ENCODE measurements at places on chromosomes 4 and X. TPM values are rescaled to one million over a fixed set of nuclear protein-coding genes. Genes with fewer than 3 reads are reported as not detected.
A peak's percentile ranks its signal among the peaks of the same experiment; 100 is the strongest.

- no peak overlapping the region for H3K27ac ChIP-seq
- DNase-seq, result peak; percentile 6
- peaks cover 4% of the 10 kb centered on the region for H3K4me1 ChIP-seq
- no peaks in the 10 kb centered on the region for H3K27me3 ChIP-seq
- H3K4me3 ChIP-seq, result no peak overlapping the region
Measured at GRCh38 chrX:104370089-104370488, 115.4 kb upstream of the ESX1 start.

GRCh38 chr4:47791965-47792364 lies 45.9 kb downstream of the CORIN start:
- H3K27ac ChIP-seq, result no peak overlapping the region
- no peak for DNase-seq
- no peak overlapping the region for H3K4me3 ChIP-seq

DNA sequence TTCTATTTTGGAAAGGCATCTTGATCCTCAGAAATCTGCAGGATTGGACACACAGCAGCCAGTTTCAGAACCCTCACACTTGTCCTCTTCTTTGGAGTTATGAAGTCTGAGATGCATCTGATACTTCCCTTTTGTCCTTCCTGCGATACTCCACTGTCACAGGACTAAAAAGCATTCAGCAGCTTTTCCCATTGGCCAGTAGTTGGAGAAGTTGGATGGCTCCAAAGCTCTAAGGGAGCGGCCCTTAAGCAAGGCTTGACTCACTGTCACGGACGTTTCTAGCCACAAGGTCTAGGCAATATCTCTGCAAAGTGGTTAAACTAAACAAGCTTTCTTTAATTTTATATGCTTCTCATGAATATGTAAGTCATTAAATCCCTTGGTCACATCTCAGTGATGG lies 417.0 kb downstream of the AFF2 start:
- H3K36me3 ChIP-seq, result no peaks in the 10 kb centered on the region
- H3K27me3 ChIP-seq, result no peaks in the 10 kb centered on the region
- DNase-seq, result no peak

DNA sequence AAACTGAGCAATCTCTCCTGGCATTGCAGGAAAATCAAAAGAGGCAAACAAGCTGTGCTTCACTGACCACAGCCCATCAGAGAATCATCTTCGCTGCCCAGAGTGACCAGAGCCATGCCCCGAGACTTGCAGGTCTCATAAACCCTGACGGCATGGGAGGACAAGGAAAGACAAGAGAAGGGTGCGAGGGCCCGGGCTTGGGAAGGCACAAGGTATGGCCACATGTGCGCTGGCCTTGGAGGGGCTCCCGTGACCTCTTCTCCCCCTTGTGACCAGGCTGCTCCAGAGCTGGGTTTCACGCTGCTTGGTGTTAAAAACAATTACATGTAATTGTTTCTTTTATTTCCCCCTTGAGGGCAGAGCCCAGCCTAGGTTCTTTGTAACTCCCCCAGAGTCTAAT lies 20.8 kb downstream of the DCTD start:
- no peak overlapping the region for H3K27ac ChIP-seq
- H3K4me1 ChIP-seq, result no peaks in the 10 kb centered on the region
- no peak for DNase-seq
- H3K36me3 ChIP-seq, result peaks cover 9% of the 10 kb centered on the region

GRCh38 chr4:114028071-114028470 lies 48.6 kb upstream of the ARSJ start:
- H3K4me1 ChIP-seq, result no peaks in the 10 kb centered on the region
- H3K36me3 ChIP-seq, result no peaks in the 10 kb centered on the region
- DNase-seq, result no peak
- no peak overlapping the region for H3K27ac ChIP-seq
- no peaks in the 10 kb centered on the region for H3K27me3 ChIP-seq
- no peak overlapping the region for H3K4me3 ChIP-seq

GRCh38 chr4:41160012-41160789 lies 54.1 kb downstream of the APBB2 start:
- no peak overlapping the region for H3K4me3 ChIP-seq
- no peaks in the 10 kb centered on the region for H3K4me1 ChIP-seq
- no peak for DNase-seq

DNA sequence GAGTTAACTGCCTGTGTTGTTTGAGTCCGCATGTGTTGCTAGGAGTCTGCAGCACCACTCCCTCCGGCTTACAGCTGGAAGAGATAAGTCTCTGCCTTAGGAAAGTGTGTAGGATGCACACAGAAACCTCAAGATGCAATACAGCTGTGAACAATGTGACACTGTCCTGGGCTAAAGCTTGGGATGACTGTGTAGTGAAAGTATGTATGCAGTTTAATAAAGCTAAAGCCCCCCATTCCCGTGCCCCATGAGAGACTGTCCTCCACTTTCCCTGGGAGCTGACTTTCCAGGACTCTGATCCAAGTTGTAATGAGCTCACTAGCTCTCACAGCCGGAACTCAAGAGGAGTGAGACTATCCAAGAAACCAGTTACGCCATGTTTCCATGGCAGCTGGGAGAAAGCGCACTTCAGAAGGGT lies 156.6 kb upstream of the FTHL17 start:
- DNase-seq, result no peak
- H3K27ac ChIP-seq, result no peak overlapping the region
- peaks cover 15% of the 10 kb centered on the region for H3K4me1 ChIP-seq

DNA sequence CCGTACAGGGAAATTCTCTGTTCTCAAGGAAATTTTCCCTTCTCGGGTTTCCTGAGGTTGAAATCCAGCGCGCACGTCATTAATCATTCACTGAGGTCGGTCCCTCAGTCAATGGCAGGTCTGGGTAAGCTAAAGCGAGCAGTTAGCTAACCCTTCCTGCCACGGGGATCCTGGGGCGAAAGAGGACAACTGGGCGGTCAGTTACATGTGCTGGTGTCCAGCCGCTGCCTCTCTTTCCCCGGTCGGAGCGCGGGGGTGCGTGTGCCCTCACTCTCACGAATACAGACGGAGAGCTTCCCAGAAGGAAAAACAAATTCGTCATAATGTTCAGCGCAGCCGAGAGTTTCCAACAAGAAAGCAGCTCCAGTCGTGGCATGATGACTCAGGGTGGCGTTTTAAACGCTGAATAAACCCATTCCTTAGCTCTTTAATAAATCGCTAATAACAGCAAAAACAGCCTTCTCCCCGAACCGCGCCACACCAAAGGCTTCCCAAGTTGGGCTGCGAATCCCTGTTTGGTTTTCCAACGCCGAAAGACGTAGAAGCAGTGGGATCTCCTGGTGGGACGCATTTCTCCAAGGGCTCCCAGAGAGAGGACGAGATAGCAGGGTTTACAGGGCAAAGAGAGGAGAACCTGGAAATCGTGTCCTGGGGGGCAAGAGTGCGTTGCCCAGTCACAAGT lies 752 bp upstream of the FGF5 start:
- peak; percentile 38 for DNase-seq
- H3K4me3 ChIP-seq, result peak overlapping the region; percentile 55
- H3K4me1 ChIP-seq, result peaks cover 24% of the 10 kb centered on the region

DNA sequence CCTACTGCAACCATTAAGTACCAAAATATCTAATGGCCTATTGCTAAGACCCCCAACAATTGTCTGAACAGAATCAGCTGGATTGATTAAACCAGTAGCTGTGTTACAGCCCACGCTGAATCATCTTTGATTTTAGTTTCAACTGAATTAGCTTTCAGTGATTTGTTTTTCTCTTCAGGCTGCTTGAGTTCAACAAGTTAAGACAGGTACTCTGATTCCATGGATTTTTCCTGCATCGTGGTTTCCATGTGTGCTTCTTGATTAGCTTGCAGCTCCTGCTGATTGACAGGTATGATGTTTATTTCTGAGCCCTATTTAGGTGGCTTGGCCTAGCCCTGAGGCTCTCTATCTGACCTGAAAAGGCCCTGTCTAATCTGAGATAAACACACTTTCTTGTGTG lies 91.3 kb downstream of the GUCY2F start:
- no peak for DNase-seq
- H3K27ac ChIP-seq, result no peak overlapping the region
- H3K4me3 ChIP-seq, result no peak overlapping the region
- H3K27me3 ChIP-seq, result no peaks in the 10 kb centered on the region
- no peaks in the 10 kb centered on the region for H3K36me3 ChIP-seq

DNA sequence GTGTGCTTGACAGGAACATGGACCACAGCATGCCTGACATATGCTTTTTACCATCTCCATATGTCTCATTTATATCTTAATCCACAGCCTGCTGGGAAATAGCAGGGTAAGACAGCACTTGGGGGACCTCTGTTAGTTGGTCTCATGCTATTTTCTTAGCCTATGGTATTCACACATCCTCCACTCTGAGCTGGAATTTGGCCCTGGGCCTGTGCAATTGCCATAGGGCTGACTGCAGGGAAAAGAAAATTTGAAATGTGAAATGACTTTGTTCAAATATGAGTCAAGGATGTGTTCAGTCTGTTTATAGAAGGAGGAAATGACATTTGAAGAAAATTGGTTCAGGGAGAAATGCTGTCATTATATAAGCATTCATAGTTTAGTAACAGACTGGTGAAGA lies 9.6 kb upstream of the MAP7D3 start:
- DNase-seq, result no peak
- no peaks in the 10 kb centered on the region for H3K36me3 ChIP-seq
- no peak overlapping the region for H3K4me3 ChIP-seq
- H3K27me3 ChIP-seq, result no peaks in the 10 kb centered on the region

DNA sequence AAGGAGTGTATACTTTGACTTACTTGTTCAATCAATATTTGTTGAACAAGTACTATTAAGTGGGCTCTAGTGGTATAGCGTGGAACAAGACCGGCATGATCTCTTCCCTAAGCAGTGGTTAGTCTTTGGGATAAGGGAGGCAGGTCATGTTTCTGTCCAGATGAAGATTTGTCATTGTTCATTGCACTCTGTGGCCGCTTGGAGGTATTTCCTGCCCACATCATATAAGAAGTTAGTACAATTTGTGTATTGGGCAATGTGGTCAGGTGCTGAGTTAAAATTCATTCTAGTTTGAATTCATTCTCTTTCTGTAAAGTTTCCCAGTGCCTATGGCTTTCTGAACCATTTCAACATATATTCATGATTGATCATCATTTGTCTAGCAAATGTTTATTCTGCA lies 101.1 kb upstream of the SHISA3 start:
- no peak for DNase-seq
- H3K4me1 ChIP-seq, result peaks cover 14% of the 10 kb centered on the region
- H3K4me3 ChIP-seq, result no peak overlapping the region

DNA sequence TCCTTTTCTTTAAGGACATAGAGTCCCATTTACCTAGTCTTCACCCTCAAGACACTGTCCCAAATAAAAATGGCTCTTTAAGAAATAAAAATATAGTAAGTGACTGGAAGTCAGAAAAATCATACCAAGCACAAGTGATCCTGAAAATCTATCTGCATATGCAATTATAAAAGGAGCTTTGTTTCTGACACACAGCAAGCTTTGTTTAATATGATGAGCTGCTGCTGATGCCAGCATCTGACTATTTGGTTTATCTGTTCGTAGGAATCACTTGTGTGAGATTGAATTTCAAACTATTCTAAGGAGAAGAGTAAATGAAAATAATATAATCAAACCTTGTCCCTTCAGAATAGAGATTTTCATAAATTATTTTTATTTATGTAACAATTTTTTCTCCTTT lies 332.4 kb downstream of the PCDH7 start:
- no peak overlapping the region for H3K27ac ChIP-seq
- H3K27me3 ChIP-seq, result no peaks in the 10 kb centered on the region
- H3K4me1 ChIP-seq, result peaks cover 7% of the 10 kb centered on the region
- no peaks in the 10 kb centered on the region for H3K36me3 ChIP-seq

- no peaks in the 10 kb centered on the region for H3K4me1 ChIP-seq
- peak; percentile 56 for DNase-seq
- no peaks in the 10 kb centered on the region for H3K27me3 ChIP-seq
- no peak overlapping the region for H3K27ac ChIP-seq
Measured at GRCh38 chrX:137194164-137194563, 160.4 kb upstream of the GPR101 start.

DNA sequence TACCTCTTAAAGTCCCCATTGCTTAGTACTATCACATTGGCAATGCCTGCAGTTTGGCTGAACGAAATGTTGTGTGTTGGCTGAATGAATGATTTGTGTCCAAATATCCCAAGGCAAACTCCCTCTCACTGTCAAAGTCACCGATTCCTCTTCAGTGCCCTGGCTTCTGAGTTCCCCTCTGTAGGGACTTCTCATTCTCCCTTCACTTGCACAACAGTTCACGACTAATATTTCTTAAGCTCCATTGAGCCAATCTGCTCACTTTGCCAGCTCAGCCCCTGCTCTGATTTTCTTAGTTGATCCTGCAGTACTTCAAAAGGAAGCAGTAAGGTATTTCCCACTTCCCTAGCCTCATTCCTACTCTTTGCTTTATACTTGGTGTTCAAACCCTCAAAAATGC lies 21.9 kb upstream of the PACRGL start:
- no peak overlapping the region for H3K4me3 ChIP-seq
- no peak overlapping the region for H3K27ac ChIP-seq
- no peak for DNase-seq
- no peaks in the 10 kb centered on the region for H3K27me3 ChIP-seq
- H3K4me1 ChIP-seq, result no peaks in the 10 kb centered on the region
- no peaks in the 10 kb centered on the region for H3K36me3 ChIP-seq

- H3K4me3 ChIP-seq, result no peak overlapping the region
- no peaks in the 10 kb centered on the region for H3K4me1 ChIP-seq
- H3K27me3 ChIP-seq, result no peaks in the 10 kb centered on the region
- H3K27ac ChIP-seq, result no peak overlapping the region
- no peaks in the 10 kb centered on the region for H3K36me3 ChIP-seq
- no peak for DNase-seq
Measured at GRCh38 chrX:108456971-108457477, 17.4 kb downstream of the COL4A5 start.

GRCh38 chr4:38831653-38832052 lies 25.0 kb downstream of the TLR6 start:
- H3K27ac ChIP-seq, result no peak overlapping the region
- no peak for DNase-seq
- no peaks in the 10 kb centered on the region for H3K36me3 ChIP-seq
- H3K4me1 ChIP-seq, result no peaks in the 10 kb centered on the region
- H3K4me3 ChIP-seq, result no peak overlapping the region

GRCh38 chr4:119172223-119172622 lies 36.6 kb downstream of the MYOZ2 start:
- no peaks in the 10 kb centered on the region for H3K4me1 ChIP-seq
- no peak for DNase-seq
- H3K27me3 ChIP-seq, result no peaks in the 10 kb centered on the region
- H3K4me3 ChIP-seq, result no peak overlapping the region

GRCh38 chr4:69668680-69669079 lies 15.6 kb upstream of the UGT2A1 start:
- H3K4me3 ChIP-seq, result no peak overlapping the region
- H3K27ac ChIP-seq, result no peak overlapping the region
- no peaks in the 10 kb centered on the region for H3K36me3 ChIP-seq
- H3K4me1 ChIP-seq, result no peaks in the 10 kb centered on the region
- no peaks in the 10 kb centered on the region for H3K27me3 ChIP-seq

- H3K4me1 ChIP-seq, result peaks cover 3% of the 10 kb centered on the region
- no peak for DNase-seq
- H3K27me3 ChIP-seq, result no peaks in the 10 kb centered on the region
- no peak overlapping the region for H3K27ac ChIP-seq
- H3K36me3 ChIP-seq, result no peaks in the 10 kb centered on the region
- H3K4me3 ChIP-seq, result no peak overlapping the region
Measured at GRCh38 chrX:49238735-49239134, 3.5 kb downstream of the CCDC22 start.

The SLC10A4 gene
- total RNA-seq, result 0.24 TPM

The CXXC4 gene
- total RNA-seq, result 23.6 TPM

The HSPA4L gene
- 0.77 TPM for total RNA-seq

The REELD1 gene
- 0.06 TPM for total RNA-seq

The IL1RAPL1 gene
- total RNA-seq, result 10.7 TPM

The GAGE2A gene
- total RNA-seq, result not detected

The DAPP1 gene
- total RNA-seq, result not detected

The USP46 gene
- 27.7 TPM for total RNA-seq

The PAQR3 gene
- 80.8 TPM for total RNA-seq

The ASMTL gene
- 73.2 TPM for total RNA-seq

The PABPC1L2A gene
- total RNA-seq, result not detected

All from neural progenitor cell (in vitro differentiated cells).